Large intestine (tissue), 12 donors: ENCODE measurements at places on chromosomes 2 and 18. TPM values are rescaled to one million over a fixed set of nuclear protein-coding genes. Genes with fewer than 3 reads are reported as not detected.

CCDC148 gene
- 0.61 TPM for polyA plus RNA-seq

PAIP2B gene
- polyA plus RNA-seq: 4.1 TPM

DNA sequence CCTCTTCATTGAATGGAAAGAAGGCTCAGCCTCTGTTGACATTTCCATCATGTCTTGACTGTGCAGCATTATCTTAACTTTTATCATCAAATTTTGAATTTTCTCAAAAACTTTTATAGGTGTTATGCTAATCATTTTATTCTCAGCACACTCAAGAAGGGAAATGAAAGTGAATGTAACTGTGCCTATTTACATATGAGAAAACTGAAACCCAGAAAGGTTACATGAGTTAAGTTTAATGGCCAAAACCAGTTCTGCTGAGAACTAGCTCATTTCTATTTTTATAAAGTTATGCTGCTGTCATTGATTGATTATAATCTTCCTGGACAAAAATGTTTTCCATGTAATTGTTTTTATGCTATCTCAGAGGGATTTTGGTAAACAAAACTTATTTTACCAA, 618.8 kb upstream of the NRXN1 start:
- H3K4me1 ChIP-seq: no peaks in the 10 kb centered on the region
- H3K4me3 ChIP-seq: no peak overlapping the region
- H3K36me3 ChIP-seq: no peaks in the 10 kb centered on the region
- no peak for DNase-seq

ASIC4 gene
- polyA plus RNA-seq: 1.1 TPM

DNA sequence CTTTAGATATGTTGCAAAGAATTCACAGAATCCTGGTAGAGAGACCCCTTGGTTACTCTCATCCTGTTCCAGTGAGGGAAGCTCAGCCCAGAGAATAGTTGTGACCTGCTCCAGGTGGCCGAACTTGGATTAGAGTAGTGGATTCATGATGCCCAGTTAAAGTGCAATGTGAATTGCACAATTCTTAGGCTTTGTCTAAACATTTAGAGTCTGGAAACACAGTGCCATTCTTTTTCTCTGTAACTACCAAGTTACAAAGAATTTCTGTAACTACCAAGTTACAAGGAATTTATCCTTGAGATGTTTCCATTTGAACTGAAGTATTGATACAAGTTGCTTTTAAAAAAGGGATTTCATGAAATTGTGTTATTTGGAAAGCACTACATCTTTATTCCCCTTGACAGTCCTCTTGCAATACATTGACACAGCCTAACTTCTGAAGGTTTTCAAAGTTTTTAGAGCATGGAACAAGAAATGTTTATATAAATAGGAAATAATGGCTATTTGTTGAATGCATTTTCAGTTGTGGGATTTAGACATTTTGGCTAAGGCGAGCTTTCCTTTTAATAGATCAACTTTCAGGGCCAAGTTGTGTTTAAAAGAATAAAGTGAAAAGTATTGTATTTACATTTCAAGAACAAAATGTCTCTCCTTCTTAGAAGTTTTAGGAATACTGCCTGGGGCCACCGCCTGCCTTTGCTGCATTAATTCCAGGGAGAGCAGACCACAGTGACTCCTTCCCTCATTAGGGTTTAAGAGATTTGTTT, 315.0 kb downstream of the LPIN1 start:
- H3K4me3 ChIP-seq: no peak overlapping the region
- H3K27me3 ChIP-seq: no peaks in the 10 kb centered on the region
- H3K27ac ChIP-seq: no peak overlapping the region
- H3K36me3 ChIP-seq: no peaks in the 10 kb centered on the region
- DNase-seq: no peak

GRCh38 chr2:16221461-16222010, 281.2 kb downstream of the MYCN start:
- H3K36me3 ChIP-seq: no peaks in the 10 kb centered on the region
- DNase-seq: no peak
- H3K27ac ChIP-seq: no peak overlapping the region
- no peaks in the 10 kb centered on the region for H3K27me3 ChIP-seq
- peaks cover 3% of the 10 kb centered on the region for H3K4me1 ChIP-seq

DNA sequence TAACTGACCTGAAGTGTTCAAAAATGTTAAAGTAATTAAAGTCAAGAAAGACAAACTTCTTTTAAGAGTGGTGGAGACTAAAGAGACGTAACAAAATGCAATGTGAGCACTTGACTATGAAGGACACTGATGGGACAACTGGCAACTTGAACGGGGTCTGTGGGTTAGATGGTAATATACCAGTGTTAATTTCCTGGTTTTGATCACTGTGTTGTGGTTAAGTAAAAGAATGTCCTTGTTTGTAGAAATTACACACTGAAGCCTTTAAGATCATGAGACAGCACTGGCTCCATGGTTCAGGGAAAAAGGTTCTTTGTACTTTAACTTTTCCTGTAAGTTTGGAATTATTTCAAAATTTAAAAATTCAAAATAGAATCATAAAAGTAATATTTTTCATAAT, 58.2 kb downstream of the REL start:
- H3K4me1 ChIP-seq: no peaks in the 10 kb centered on the region
- no peak for DNase-seq
- no peak overlapping the region for H3K4me3 ChIP-seq
- H3K27ac ChIP-seq: no peak overlapping the region
- H3K27me3 ChIP-seq: no peaks in the 10 kb centered on the region
- peaks cover 18% of the 10 kb centered on the region for H3K36me3 ChIP-seq

- no peak overlapping the region for H3K27ac ChIP-seq
- no peak overlapping the region for H3K4me3 ChIP-seq
- no peaks in the 10 kb centered on the region for H3K36me3 ChIP-seq
- H3K4me1 ChIP-seq: no peaks in the 10 kb centered on the region
- no peaks in the 10 kb centered on the region for H3K27me3 ChIP-seq
- no peak for DNase-seq
Observed at GRCh38 chr2:152823905-152824304, 105.5 kb downstream of the ARL6IP6 start.

C2orf72 gene
- 42.0 TPM for polyA plus RNA-seq

IL36RN gene
- not detected for polyA plus RNA-seq

RETSAT gene
- polyA plus RNA-seq: 56.8 TPM

DNA sequence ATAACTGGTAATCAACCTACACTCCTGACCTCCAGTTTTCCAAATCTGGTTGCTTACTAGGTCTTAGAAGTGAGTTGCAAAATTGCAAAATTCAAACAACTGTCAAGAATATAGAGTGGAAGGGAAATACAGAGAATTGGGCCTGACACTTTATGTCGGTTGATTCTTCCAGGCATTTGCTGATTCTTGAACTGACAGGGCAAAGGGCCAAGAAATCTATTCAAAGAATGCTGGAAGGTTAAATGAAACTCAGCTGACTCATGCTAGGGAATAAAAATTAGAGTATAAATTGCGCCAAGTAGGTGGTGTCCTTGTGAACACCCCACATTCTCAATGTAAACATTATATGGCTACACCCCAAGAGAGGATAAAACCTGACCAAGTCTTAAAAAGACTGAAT, 21.5 kb upstream of the ZSCAN30 start:
- H3K4me3 ChIP-seq: no peak overlapping the region
- H3K27me3 ChIP-seq: no peaks in the 10 kb centered on the region
- peaks cover 10% of the 10 kb centered on the region for H3K36me3 ChIP-seq
- no peak for DNase-seq
- no peak overlapping the region for H3K27ac ChIP-seq
- no peaks in the 10 kb centered on the region for H3K4me1 ChIP-seq
